Omental fat pad (tissue), 4 donors: ENCODE measurements at places on chromosomes 4 and X. TPM values are rescaled to one million over a fixed set of nuclear protein-coding genes. Genes with fewer than 3 reads are reported as not detected.

DNA sequence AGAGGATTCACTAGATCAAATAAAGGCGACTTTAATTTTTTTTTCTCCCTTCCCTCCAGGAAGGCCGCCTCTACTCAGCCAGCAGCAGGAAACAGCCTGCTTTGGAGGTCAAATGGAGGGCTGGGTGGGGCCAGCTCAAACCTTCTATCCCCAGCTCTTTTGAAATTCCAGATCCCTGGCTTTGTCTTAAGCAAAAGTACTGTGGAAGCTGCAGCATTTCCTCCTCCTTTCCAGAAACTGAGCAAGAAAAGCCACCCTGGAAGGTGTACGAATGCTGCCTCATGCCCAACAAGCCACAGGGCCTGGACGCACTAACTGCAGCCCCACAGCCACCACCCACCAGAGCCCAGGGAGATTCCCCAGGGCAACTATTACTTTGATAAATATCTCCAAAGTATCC lies 55.1 kb upstream of the ZCCHC13 start:
- DNase-seq: no peak

- DNase-seq: no peak
These were observed 22.3 kb downstream of the UGT2A2 start for GRCh38 chr4:69617083-69617694.

- DNase-seq: no peak
These were observed 155.2 kb upstream of the SPIN4 start for GRCh38 chrX:63506320-63506719.

GRCh38 chrX:30610026-30610425 lies 32.5 kb upstream of the TASL start:
- no peak for DNase-seq

DNA sequence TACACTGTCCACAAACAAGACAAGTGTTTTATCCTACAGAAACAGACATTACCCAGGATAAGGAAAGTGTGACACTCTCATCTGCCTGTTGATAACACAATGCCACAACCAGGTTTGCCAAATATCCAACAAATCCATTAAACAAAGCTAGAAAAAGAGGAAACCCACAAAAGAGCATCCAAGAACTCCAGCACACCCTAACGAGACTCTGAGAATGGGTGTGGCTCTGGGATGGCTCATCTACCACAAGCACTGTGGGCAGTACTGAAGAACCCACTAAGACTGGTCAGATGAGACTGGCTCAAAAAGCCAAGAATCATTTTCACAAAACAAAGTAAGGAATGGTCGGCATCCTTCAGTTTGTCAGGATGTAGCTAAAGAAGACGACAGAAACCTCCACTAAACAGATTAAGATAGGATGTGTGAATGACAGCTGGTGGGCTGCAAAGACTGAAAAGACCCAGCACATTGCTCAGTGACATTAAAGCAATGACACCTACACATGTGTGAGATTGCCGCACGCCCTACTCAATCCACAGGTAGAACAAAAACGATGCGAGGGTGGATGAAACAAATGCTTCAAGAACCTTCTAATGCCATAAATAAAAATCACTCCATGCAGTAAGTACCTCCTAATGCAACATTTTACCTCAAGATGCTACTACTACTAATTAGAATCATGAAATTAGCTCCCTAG lies 14.7 kb downstream of the ATP8A1 start:
- no peak for DNase-seq

AVPR2 gene
- total RNA-seq: 0.74 TPM

STK26 gene
- 7.1 TPM for total RNA-seq

TMPRSS11A gene
- not detected for total RNA-seq
